Activated naive CD8-positive, alpha-beta T cell treated with anti-CD3 and anti-CD28 coated beads for 36 hours (primary cell): ENCODE measurements at places on chromosomes 11 and 22.

DNA sequence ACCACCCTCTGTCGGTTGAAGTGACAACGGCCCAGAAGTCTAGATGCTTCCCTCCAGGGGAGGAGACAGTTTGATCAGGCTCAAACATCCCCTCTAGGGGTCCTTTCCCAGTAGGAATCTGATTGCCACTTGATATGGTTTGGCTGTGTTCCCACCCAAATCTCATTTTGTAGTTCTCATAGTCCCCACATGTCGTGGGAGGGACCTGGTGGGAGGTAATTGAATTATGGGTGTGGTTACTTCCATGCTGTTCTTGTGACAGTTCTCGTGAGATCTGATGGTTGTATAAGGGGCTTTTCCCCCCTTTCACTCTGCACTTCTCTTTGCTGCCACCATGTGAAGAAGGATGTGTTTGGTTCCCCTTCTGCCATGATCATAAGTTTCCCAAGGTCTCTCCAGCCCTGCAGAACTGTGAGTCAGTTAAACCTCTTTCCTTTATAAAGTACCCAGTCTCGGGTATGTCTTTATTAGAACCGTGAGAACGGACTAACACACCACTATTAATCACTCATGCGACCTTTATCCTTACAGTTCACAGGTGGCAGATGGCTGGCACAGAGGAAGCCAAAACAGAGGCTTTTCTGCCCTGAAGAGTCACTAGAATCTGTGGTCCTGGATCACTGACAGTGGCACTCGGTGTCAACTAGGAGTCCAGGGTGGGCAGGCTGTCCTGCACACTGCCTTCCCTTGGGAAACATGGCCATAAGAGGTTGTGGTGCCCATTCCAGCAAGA lies 21.6 kb downstream of the ASPHD2 start:
- DNase-seq: no peak

DNA sequence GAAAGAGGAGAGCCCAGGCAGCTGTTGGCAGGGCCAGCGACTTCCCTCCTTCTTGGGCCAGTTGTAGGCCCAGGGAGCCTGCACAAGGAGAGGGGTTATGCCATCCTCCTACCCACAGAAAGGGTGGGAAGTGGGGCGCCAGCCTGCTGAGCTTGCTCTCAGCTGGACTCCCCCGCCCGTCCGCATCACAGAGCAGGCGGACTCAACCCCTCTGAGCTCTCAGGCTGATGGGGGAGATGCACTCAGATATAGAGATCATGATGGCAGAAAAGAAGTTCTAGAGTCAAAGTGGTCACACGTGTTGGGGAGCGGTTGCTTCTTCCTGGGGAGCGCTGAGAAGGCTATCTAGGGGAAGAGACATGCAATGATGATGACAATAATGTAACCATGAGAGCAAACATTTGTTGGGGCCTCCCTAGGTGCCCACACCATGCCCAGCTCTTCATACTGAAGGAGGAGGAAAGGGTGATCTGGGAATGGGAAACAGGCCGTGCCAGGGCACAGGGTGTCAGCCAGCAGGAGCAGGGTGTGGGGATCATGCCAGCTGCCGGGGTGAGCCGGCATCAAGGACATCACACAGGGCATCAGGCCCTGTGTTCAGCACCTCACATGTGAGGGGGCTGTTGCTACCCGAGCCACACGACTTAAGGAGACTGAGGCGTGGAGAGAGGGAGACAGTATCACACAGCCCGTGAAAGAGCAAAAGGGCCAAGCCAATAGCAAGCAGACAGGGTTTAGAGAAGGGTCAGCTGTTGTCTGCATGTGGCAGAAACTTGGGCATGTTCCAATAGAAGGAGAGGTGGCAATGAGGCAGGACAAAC lies 7.7 kb downstream of the SLC35E4 start:
- no peak for DNase-seq

DNA sequence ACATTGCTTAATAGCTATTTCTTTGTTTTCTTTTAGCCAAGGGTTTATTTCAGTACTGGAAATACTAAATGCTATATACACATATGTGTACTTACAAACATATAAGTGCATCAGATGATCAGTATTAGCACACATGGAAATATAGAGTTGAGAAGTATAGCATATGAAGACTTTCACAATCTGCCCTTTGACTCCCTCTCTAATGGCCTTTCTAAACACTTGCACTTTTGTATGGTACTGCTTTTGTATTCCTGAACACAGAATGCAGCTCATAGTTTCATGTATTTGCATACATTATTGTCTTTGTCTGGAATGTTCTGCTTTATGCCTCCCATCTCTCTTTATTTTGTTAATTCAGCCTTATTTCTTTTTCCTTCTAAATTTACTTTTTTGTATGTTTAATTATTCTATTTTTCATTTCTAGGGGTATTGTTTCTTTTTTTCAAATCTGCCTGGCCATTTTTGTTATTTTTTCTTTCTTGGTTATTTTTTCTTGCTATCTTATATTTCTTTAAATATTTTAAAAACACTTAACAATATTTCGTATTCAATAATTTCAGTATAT lies 28.8 kb downstream of the ACER3 start:
- DNase-seq: no peak

DNA sequence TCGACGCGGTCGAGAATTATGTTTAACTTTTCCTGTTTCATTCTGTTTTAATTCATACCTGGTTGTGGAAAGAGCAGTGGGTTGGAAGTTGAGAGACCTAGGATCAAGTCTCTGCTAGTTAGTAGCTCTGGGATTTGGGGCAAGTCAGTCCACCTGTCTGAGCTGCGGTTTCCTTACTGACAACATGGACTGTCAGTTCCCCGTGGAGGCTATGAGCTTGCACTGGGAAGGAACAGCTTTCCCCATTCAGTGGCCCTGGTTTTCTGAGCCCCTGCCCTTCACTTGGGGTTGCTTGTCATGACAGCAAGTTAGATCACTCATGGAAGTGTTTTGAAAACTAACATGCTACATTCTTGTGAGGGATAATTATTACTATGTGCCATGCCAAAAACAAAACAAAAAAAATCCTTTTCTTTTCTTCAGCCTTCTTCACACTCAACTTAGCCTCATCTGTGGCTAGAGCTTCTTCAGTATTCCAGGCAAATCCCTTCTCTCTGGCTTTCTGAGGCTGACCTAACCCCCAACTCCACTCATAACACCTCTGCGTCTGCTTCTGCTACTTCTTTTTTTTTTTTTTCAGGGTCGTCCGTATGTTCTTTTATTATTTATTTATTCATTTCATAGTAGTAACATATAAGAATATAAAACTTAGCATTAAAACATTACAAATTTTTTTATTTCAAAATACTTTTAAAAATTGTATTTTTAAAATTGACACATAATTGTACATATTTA lies 43.0 kb upstream of the ZBED5 start:
- no peak for DNase-seq

GRCh38 chr22:21079493-21079892 lies 33.7 kb downstream of the LRRC74B start:
- DNase-seq: no peak
